ENCODE measurements at places on chromosomes 6 and 20.
A peak's percentile ranks its signal among the peaks of the same experiment; 100 is the strongest.

DNA sequence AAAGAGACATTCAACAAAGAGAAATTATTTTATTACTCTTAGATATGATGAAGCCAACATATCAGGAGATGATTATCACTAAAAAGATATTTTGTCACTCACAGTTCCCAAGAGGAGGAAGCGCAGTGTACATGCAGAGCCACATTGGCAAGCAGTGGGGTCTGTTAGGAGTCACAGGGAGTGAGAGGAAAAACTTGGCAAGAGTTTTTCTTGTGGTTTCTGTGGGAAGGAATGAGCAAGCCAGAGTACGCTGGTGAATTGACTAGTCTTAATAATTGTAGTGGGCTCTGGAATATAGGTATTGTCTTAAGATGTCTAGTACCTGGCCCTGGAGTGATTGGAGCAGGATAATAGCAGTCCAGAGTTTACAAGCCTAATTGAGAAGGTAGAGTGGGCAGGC lies 1095.2 kb downstream of the GRIK2 start:
- no peak for DNase-seq

DNA sequence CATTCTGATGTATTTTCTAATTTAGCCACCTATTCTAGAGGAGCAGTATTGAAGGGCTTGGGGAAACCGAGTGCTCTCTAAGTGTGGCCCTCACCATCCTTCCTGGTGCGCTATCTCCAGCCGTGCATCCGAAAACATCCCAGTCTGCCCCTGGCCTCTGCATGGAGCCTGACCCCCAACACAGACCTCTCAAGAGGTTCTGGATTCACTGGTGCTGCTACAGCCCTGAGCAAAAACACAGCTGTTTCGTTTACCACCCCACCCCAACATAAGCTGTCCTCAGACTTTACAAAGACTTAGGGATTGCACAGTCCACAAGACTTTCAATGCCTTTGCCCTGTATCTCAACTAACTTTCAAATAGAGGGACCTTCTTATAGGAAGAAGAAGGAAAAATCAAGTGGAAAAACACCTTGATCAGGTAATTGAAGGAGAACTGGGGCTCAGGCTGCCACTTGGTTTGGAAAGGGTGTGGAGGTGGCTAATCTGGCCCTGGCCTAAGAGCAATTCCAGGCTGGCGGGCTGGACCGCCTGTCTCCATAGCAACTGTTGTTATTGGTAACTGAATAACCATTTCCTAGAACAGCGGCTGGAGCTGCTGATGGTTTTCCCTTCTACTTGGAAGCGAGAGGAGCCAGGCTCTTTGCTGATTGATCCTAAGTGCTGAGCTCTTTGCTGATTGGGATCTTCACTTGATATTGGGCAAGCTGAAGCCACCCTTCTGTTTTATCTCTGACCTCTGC lies 90.2 kb upstream of the TOX2 start:
- peak; percentile 51 for DNase-seq

DNA sequence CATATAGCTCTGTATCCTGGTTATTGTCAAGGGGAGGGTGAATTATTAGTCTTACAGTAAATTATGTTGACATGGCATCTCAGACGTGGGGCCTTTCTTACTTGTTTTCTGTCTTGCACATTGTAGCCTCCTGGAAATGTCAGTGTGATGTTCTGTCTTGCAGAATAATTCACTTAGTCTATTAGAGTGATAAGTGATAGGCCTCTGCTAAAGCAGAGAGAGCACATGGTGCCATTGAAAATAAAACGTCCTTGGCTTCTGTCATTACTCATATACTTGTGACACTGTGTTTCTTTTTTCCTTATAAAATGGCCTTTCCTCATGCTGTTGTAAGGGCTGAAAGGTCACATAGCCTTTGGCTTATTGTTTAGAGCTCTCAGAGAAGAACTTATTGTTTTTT lies 531.0 kb downstream of the EPM2A start:
- no peak for DNase-seq

DNA sequence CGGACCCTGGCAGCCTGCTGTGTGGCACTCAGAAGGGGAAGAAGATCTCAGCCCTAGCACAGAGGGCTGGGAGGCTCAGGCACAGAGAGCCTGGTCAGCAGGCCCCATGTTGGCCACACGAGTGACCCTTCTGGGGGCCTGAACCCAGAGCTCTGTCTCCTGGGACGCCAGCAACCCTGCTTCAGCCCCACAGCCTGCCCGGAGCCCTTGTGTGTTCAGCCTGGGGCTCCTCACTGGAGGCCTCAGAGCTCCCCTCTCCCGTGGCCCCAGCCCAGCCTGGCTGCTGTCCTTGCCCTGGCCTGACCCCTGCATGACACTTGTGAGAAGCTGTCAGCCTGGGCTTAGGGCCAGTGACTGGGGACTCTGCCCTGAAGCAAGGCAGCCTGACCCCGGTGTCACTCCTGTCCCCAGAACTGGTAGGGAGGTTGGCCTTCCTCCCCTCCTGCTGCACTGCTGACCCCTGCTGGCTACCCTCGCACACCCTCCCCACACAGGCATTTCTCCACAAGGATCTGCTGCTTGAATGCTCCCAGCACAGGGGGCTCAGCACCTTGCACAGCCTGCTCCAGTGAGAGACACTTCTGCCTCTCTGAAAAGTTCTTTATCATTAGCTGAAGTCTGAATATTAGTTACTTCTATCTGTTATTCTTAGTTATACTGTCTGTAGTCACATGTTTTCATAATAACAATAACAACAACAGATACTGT lies 15.4 kb upstream of the IP6K3 start:
- peak; percentile 31 for DNase-seq

DNA sequence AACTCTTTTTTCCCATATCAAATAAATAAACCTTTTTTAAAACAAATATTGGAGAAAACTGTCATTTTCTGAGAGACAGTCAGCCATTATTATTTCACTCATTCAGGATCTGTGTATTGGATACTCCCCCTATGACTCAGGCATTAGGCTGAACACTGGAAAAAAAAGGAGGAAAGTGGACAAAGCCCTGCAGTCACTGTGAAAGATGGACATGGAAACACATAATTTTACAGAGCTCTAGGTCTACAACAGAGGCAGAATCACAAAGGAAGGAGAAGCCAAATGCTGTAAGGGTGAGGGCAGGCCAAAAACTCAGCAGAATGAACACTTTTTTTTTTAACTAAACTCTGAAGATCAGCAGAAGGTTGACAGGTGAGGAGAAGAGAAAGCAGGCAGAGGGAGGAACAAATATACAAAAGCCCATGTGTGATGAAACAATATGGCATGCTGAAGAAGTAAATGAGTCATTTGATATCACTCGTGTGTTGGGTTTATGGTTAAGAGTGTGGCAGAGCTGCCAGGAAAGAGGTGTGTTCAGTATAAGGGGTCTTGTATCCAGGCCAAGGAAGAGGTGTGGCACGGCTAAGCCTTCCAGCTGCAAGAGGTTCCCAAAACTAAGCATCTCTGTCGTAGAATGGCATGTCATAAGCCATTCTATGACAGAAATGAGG lies 39.1 kb downstream of the EPB41L2 start:
- DNase-seq, result no peak

DNA sequence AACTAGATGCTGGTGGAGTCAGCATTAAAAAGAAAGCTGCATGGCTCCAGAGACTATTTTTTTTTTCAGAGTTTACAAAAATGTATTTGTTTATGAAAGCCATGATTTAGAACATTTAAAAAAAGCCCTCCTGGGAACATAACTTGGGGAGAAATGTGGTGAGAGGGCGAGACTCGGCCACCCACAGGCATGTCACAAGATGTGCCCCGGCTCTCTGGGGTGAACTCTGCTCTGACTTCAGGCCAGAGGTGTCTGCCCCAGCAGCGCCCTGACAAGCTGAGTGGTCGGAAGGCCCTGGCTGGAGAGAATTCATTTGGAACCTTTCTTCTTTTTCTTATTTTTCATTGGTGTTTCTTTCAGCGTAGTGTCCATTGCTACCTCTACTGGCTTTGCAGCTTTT lies 21.7 kb upstream of the RFPL4B start:
- DNase-seq, result no peak

GRCh38 chr6:124881898-124882578 lies 80.2 kb upstream of the RNF217 start:
- no peak for DNase-seq

DNA sequence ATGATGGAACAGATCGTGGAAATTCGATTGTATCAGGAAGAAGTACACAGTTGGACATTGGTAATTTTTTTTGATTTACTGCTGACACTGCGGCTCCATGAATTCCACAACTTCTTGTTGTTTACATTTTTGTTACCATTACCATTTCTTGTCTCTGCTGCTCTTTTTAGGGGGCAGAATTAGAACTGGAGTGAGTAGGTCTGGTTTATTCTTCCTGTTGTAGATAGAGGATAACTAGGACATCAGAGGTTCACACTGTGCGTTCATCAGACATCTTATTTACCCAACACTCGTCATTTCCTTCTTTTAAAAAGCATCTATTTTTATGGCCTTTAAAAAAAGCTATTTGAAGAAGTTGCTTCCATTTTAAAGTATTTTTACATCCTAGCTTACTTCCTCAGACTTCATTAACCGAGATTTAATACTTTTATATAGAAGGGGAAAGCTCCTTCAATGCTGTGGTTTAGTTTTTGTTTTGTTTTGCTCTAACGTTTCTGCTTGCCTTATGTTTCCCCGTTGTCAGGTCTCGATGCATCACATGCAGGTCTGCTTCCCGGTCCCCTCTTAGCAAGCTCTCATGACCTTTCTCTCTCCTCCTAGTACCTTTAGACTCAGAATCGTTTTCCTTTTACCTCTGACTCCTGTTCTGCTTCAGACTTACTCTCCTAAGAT lies 139.1 kb downstream of the ARID1B start:
- DNase-seq, result no peak

GRCh38 chr20:52621401-52621800 lies 350.8 kb upstream of the TSHZ2 start:
- no peak for DNase-seq

GRCh38 chr6:148935705-148936435 lies 189.0 kb downstream of the UST start:
- DNase-seq, result no peak

DNA sequence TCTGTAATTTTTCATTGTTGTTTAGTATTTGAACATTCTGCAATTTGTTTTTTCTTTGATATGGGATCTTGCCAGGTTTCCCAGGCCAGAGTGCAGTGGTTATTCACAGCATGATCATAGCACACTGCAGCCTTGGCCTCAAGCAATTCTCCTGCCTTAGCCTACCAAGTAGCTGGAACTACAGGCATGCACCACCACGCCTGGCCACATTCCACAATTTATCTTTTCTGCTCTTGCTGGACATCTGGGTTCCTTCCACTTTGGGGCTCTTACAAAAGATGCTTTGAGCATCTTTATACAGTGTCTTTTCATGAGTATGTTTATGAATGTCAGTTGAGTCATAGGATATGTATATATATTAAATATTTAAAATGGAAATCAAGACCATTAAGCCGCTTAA lies 42.0 kb downstream of the PGM3 start:
- no peak for DNase-seq

DNA sequence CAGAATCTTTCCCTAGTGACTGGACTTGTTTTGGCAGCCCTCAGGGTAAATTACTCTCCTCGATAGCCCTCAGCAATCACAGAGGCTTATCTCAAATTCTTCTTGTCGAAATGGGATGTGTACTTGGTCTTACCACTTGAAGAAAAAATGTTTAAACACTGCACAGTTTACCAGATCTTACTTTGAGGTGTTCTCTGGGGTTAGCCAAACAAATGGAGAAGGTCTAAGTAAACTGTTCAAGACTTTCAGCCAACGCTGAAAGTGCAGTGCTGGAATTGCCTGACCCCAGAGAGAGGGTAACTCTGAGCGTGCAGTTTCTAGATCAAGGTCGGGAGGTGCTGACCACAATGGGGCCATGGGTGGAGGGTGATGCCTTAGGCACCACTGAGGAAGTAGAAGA lies 39.2 kb downstream of the MYLIP start:
- no peak for DNase-seq

GRCh38 chr6:12232339-12232738 lies 57.8 kb upstream of the EDN1 start:
- no peak for DNase-seq

GRCh38 chr20:41119614-41120561 lies 17.5 kb upstream of the PLCG1 start:
- peak; percentile 12 for DNase-seq

GRCh38 chr6:49635978-49636712 lies 494 bp downstream of the RHAG start:
- DNase-seq, result no peak

GRCh38 chr6:42148058-42148457 lies 5.6 kb upstream of the C6orf132 start:
- no peak for DNase-seq

- DNase-seq, result no peak
Measured at GRCh38 chr6:16752206-16752866, 8.9 kb downstream of the ATXN1 start.

DNA sequence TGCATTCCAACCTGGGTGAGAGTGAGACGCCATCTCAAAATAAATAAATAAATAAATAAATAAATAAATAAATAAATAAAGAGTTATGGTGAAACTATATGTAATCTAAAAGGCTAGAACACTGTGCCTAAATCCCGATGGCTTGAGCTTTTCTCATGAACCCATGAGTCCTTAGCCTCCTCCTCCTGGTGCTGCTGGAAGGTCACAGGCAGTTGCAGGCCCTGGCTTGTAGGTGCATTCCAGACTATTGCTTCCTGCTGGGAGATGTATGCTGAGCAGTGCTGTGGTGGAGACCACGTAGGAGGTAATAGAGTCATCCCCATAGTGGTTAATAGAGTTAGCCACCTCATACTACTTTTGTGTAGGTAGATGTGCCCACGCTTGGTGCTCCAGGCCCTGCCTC lies 12.5 kb downstream of the PTK7 start:
- no peak for DNase-seq

DNA sequence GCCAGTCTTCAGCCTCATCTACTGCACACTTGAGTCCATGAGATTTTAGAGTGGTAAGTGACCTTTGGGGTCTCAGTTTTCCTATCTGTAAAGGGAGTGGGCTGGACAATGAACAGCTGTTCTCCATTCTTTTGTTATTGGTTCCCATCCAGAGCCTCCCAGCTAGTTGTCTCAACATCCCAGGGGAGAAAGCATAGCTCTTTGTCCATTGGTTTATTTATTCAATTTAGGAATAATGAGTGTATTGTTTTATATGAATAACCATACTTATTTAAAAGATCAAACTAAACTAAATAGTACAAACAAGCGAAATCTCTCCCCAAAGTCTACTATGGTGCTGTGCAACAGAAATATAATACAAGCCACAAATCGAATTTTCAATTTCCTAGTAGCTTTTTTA lies 13.7 kb downstream of the PIGT start:
- DNase-seq, result no peak

DNA sequence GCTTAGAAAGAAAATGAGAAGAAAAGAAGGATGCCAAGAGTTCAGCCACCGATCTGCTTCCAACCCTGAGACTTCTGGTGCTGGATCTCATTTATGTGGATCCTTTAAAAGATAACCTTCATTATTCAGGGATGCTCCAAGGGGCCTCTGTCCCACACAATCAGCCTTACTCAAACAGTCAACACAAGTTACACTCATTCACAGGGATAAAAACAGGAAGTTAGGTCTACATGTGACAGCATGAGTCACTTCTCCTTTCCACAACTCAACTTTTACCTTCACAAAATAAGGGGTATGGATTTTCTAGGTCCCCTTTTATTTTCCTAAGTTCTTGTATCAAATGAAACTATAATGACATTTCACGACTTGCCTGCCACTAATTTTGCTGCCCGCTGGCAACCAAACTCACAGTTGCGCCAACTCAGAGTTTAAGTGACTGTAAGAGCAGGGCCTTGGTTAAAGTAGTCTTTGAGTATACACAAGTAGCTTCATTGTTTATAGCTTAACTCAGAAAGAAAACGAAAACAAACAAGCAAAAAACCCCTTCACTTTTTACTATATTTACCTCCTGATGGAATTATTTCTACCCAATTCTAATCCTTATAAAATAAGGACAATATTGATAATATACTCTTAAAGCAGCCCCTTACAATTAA lies 278.8 kb upstream of the RUNX2 start:
- no peak for DNase-seq

Data from NCI-H1105 (cell line).